Ascending aorta (tissue), 2 donors: ENCODE measurements at places on chromosomes 5 and 9. TPM values are rescaled to one million over a fixed set of nuclear protein-coding genes. Genes with fewer than 3 reads are reported as not detected.

DNA sequence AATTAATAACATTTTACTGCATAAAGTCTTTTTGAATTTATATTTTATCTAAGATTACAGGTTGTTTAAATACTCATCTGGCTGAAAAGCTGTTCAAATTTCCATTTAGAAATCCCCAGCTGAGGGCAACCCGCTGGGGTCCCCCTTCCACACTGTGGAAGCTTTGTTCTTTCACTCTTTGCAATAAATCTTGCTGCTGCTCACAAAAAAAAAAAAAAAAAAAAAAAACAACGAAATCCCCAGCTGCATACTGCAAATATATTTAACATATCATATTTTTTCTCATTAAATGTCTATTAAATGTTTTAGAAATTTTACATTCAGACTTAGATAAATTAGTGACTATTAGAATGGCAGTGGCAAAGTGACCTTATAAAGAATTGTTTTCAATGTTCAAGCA lies 172.2 kb downstream of the NFIB start:
- H3K4me3 ChIP-seq = no peak overlapping the region
- no peak overlapping the region for H3K27ac ChIP-seq
- no peaks in the 10 kb centered on the region for H3K4me1 ChIP-seq
- peaks cover 7% of the 10 kb centered on the region for H3K36me3 ChIP-seq

- H3K4me3 ChIP-seq = peak overlapping the region; percentile 65
- no peaks in the 10 kb centered on the region for H3K4me1 ChIP-seq
Observed at GRCh38 chr9:125746774-125747052, 460 bp upstream of the PBX3 start.

- no peaks in the 10 kb centered on the region for H3K4me1 ChIP-seq
- DNase-seq = no peak
- no peak overlapping the region for H3K4me3 ChIP-seq
- no peak overlapping the region for H3K27ac ChIP-seq
- no peaks in the 10 kb centered on the region for H3K27me3 ChIP-seq
Observed at GRCh38 chr9:86535406-86535915, 181.3 kb upstream of the TUT7 start.

DNA sequence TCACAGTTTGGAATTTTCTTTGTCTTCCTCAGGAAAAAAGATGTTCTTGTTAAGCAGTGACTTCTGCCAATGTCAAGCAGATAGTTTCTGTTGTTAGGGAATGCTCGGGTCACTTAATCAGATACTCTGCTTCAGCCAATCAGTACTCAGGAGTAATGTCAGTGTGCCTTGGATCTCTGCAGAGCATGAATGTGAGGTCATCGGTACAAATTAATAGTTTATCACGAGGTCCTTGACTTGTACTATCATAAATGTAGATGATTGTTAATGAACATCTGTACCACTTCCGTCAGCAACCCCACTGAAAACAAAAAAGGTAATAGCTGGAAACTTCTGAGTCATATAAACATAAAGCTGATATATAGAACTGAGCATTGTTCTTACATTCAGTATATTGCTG lies 73.6 kb downstream of the FBXL7 start:
- H3K4me1 ChIP-seq = no peaks in the 10 kb centered on the region
- H3K36me3 ChIP-seq = no peaks in the 10 kb centered on the region
- no peak overlapping the region for H3K27ac ChIP-seq

GRCh38 chr9:131732061-131732526 lies 7.8 kb downstream of the RAPGEF1 start:
- no peaks in the 10 kb centered on the region for H3K36me3 ChIP-seq
- H3K27me3 ChIP-seq = no peaks in the 10 kb centered on the region
- peak overlapping the region; percentile 58 for H3K27ac ChIP-seq

GRCh38 chr5:43425983-43426382 lies 13.8 kb upstream of the CCL28 start:
- no peak overlapping the region for H3K27ac ChIP-seq
- H3K36me3 ChIP-seq = no peaks in the 10 kb centered on the region
- no peak overlapping the region for H3K4me3 ChIP-seq
- no peak for DNase-seq

DNA sequence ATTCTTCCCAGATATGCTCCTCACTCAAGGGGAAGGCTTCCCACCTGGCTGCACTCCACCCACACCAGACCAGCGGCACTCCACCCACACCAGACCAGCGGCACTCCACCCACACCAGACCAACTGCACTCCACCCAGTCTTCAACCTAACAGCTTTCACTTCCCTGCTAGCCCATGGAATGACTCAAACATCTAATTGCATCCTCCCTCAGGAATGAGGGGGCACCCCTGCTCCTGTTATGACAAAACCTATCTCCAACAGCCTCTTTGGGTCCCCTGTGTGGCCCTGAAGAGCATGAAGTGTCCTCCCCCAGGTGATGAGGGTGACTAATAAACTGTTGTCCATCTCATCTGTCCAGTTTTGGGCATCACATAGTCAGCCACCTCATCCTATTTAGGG lies 556.6 kb upstream of the TUSC1 start:
- no peaks in the 10 kb centered on the region for H3K4me1 ChIP-seq
- no peak overlapping the region for H3K4me3 ChIP-seq
- no peak for DNase-seq
- no peaks in the 10 kb centered on the region for H3K27me3 ChIP-seq

DNA sequence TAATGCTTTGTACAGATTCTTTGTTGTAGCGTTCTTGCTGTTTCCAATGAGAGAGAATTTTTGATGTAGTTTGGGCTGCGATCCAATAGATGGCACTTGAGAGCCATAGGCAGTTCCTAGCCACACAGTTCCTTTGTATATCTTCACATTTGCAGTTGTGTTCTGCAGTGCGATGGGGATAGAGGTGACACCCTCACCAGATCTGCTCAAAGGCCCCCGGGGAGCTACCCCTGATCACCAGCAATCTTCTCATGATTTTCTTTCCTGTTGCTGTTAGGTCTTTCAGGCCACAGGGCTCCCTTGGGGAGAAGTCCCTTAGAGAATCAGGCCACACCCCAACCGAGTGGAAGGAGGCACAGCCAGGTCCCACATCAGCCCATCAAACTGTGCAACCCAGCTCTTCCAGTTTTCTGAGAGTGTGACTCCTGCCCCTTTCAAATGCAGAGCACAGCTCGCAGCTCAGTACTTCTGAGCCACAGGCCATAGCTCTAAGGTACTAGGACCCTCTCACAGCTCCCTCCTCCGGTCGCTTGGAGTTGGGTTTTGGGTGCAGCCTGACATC lies 353.7 kb downstream of the SLCO4C1 start:
- no peak for DNase-seq
- H3K27ac ChIP-seq = no peak overlapping the region
- H3K27me3 ChIP-seq = no peaks in the 10 kb centered on the region

- no peak overlapping the region for H3K27ac ChIP-seq
Observed at GRCh38 chr5:38330207-38330606, 71.8 kb downstream of the EGFLAM start.

- no peak overlapping the region for H3K4me3 ChIP-seq
- DNase-seq = no peak
- peaks cover 4% of the 10 kb centered on the region for H3K4me1 ChIP-seq
- no peak overlapping the region for H3K27ac ChIP-seq
- H3K36me3 ChIP-seq = no peaks in the 10 kb centered on the region
Observed at GRCh38 chr5:173287086-173287485, 41.1 kb downstream of the STC2 start.

DNA sequence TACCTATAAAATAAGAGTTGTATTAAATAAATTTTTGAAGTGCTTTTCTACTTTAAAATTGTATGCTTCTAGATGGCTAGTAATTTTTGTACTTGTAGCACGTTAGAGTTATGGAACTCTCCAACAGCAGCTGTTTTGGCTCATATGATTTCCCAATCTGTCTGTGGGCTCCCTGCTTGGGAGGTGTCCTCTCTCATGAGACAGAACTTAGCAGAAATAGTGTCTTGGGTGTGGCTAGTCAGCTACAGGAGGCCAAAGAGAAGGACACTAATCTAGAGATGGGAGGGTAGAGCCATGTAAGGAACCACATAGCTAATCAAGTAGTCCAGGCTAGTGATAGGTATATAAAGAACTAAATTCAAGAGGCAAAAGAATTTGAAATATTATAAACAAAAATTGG lies 78.4 kb upstream of the DAB2 start:
- no peak overlapping the region for H3K27ac ChIP-seq

DNA sequence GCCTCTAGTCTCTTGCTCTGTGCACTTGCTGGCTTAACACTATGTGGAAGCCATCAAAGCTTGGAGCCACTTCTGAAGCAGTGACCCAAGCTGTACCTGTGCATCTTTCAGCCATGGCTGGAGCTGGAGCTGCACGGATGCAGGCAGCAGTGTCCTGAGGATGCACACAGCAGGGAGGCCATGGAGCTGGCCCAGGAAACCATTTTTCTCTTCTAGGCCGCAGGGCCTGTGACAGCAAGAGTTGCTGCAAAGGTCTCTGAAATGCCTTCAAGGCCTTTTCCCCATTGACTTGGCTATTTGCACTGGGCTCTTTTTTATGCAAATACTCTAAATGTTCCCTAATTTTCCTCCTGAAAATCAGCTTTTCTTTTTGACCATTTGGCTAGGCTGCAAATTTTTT lies 12.9 kb upstream of the ZNF484 start:
- no peaks in the 10 kb centered on the region for H3K36me3 ChIP-seq
- no peak for DNase-seq
- no peaks in the 10 kb centered on the region for H3K4me1 ChIP-seq
- no peak overlapping the region for H3K27ac ChIP-seq
- H3K27me3 ChIP-seq = no peaks in the 10 kb centered on the region
- no peak overlapping the region for H3K4me3 ChIP-seq

- no peaks in the 10 kb centered on the region for H3K4me1 ChIP-seq
- H3K36me3 ChIP-seq = no peaks in the 10 kb centered on the region
Observed at GRCh38 chr5:144567421-144567780, 396.7 kb downstream of the KCTD16 start.

GRCh38 chr5:122941737-122942136 lies 94.8 kb downstream of the PPIC start:
- no peak overlapping the region for H3K27ac ChIP-seq
- no peaks in the 10 kb centered on the region for H3K36me3 ChIP-seq
- DNase-seq = no peak

- no peaks in the 10 kb centered on the region for H3K36me3 ChIP-seq
- H3K27me3 ChIP-seq = no peaks in the 10 kb centered on the region
- no peak overlapping the region for H3K4me3 ChIP-seq
- no peak overlapping the region for H3K27ac ChIP-seq
- no peaks in the 10 kb centered on the region for H3K4me1 ChIP-seq
Observed at GRCh38 chr5:127587246-127587917, 61.5 kb upstream of the CTXN3 start.

GRCh38 chr5:58266402-58266801 lies 193.5 kb downstream of the PLK2 start:
- H3K27ac ChIP-seq = no peak overlapping the region
- peaks cover 7% of the 10 kb centered on the region for H3K4me1 ChIP-seq
- H3K4me3 ChIP-seq = no peak overlapping the region
- H3K27me3 ChIP-seq = no peaks in the 10 kb centered on the region

- no peaks in the 10 kb centered on the region for H3K4me1 ChIP-seq
- DNase-seq = no peak
- H3K36me3 ChIP-seq = no peaks in the 10 kb centered on the region
- H3K27ac ChIP-seq = no peak overlapping the region
Observed at GRCh38 chr9:68727636-68728035, 22.6 kb downstream of the PIP5K1B start.

DNA sequence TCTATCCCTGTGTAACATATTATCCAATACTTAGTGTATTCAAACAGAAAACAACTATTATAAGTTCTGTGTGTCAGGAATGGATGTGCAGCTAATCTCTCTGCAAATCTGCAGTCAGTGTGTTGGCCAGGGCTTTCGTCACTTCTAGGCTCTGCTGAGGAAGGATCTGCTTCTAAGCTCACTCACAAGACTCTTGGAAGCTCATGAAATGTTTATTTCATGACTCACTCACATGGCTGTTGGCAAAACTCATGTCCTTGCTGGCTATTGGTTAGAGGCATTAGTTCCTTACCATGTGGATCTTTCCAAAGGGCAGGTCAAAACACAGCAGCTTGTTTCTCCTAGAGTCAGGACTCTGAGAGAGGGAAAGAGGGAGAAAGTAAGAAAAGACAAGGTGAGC lies 367.4 kb upstream of the SMARCA2 start:
- H3K4me3 ChIP-seq = no peak overlapping the region
- H3K36me3 ChIP-seq = no peaks in the 10 kb centered on the region
- H3K4me1 ChIP-seq = no peaks in the 10 kb centered on the region
- H3K27ac ChIP-seq = no peak overlapping the region

DNA sequence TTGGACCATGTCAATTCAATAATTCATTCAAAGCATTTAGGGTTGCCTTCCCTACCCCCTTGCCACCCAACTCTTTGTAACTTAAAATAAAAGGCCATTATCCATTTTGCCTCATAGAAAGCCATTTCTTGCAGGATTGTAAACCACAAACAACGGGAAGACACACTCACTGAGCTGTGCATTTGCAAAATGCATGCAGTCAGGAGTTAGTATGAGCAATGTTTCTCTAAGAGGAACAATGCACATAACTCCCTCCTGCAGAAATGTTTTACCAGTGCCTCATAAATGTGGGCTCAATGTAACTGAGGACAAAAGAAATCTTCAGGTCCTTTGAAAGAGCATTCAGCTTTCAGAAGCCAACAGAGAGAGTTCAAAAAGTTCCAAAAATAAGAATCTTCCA lies 98.5 kb upstream of the ABCA1 start:
- H3K4me3 ChIP-seq = no peak overlapping the region
- no peaks in the 10 kb centered on the region for H3K4me1 ChIP-seq
- H3K27me3 ChIP-seq = no peaks in the 10 kb centered on the region
- H3K36me3 ChIP-seq = no peaks in the 10 kb centered on the region

DNA sequence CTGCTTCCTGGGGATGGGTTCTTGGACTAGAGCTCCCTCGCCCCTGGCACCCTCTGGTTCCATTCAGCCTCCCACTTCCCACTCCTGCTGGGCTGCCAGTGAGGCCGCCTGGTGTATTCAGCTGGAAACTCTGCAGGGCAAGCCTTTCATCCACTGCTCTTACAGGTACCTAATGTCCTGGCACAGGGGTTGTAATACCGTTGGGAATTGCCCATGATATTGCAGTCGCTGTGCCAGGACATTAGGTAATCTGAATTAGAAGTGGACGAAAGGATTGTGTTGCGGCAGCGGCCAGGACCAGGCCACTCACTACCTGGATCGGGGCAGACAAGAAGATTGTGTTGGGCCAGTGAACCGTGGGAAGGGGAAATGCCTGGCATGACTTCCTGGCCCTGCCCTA lies 13.1 kb downstream of the TMOD1 start:
- peaks cover 3% of the 10 kb centered on the region for H3K4me1 ChIP-seq
- H3K36me3 ChIP-seq = no peaks in the 10 kb centered on the region
- no peaks in the 10 kb centered on the region for H3K27me3 ChIP-seq
- no peak for DNase-seq

GRCh38 chr5:150653145-150653761 lies 7.8 kb upstream of the MYOZ3 start:
- H3K4me1 ChIP-seq = peaks cover 36% of the 10 kb centered on the region
- no peak overlapping the region for H3K4me3 ChIP-seq
- DNase-seq = no peak
- no peaks in the 10 kb centered on the region for H3K27me3 ChIP-seq
- peaks cover 54% of the 10 kb centered on the region for H3K36me3 ChIP-seq
- H3K27ac ChIP-seq = peak overlapping the region; percentile 86

LTC4S gene
- 91.7 TPM for total RNA-seq

PROB1 gene
- total RNA-seq = 4.3 TPM

F2RL1 gene
- 0.53 TPM for total RNA-seq

IL5 gene
- not detected for total RNA-seq

PCDHGA11 gene
- total RNA-seq = 5.3 TPM

IGIP gene
- total RNA-seq = 5.6 TPM

TAF11L5 gene
- not detected for total RNA-seq

SEMA6A gene
- total RNA-seq = 17.8 TPM

C5orf52 gene
- total RNA-seq = not detected

GAPT gene
- total RNA-seq = not detected

GFRA3 gene
- total RNA-seq = not detected

LCN1 gene
- total RNA-seq = not detected

SLC6A3 gene
- total RNA-seq = not detected

OTP gene
- not detected for total RNA-seq
